Sciatic nerve (tissue), 2 donors: ENCODE measurements at places on chromosomes 16 and 17.

DNA sequence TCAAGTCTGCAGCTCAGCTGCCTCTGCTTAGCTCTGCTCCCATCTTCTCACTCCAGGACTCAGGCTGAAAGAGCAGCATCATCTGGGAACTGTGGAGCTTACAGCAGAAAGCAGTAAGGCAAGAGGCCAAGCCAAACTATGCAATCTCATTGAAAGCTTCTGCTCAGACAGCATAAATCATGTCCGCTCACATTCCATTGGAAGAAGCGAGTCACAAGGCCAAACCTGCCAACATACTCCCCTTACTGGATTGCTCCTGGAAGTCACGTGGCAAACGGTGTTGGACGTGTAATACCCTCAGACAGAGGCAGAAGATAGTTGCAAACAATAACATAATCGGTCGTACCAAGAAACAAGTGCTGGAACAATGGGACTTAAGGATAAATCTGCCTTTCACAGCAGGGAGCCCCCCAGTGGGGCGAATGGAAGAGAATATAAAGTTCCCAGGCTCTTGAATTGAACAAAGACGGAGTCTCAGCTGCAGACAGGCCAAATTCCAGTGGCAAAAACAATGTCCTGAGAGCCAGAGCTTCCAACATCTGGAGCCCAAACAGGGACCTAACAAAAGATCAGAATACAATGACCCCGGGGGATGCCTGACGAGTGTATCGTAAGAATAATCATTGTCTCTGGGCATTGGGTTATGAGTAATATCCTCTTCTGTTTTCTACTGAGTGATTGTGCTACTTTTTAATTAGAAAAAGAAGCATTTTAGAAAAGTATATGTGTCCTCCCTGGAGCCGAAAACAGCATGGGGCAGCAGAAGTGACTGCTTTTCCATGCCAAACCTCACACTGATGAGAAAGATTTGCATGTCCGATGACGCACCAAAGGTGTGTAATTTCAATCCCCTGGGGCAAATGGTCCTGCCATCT is 68.4 kb downstream of the CMC2 start:
- no peak for DNase-seq

GRCh38 chr17:850851-851763 is 69.0 kb downstream of the MRM3 start:
- DNase-seq: no peak

GRCh38 chr17:47966079-47966519 is 4.8 kb upstream of the CDK5RAP3 start:
- DNase-seq: no peak

DNA sequence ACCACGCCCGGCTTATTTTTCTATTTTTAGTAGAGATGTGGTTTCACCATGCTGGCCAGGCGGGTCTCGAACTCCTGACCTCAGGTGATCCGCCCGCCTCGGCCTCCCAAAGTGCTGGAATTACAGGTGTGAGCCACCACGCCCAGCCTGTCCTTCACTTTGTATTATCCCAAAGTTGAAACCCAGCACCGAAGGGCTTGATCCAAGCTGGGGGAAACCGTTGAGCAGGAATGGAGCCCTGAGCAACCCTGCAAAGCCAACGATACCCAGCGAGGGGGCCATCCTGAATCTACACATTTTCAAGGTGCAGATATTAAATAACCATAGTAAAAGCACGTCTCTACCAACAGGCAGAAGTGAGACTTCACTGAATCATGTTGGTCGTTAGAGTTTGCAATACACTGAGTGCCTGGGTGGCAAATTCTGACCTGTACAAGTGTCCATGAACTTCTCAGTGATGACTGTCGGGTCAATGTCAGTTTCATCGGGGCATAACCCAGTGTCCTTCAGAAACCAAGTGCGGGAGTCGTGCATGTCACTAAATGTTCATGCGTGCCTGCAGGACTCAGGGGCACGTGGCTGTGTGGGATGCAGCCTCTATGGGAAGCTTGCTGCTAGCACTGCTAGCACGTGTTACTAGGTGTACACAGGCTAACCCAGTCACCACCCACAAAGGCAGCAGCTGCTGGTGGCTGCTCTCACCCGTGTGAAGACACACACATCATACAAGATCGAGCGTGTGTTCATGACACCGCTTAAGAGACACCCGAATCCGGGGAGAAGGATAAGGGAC is 10.5 kb upstream of the RBFOX3 start:
- DNase-seq: peak; percentile 33

DNA sequence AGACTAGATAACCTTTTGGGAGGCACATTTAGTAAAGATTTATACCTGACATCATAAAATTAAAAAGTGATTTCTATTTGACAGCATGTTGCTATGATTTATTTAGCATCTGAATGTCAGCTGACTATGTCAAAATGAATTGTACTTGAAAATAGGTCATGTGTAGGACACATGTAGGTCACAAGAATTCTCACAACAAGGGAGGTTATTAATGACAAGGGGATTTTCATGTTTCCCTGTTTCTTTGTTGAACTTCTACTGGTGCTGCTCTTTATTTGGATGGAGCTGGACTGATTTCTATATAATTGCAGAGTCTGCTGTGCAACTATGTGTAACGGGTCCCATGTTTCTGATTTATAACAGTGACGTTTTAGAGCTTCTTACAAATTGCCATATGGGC is 144.4 kb downstream of the CNTNAP4 start:
- no peak for DNase-seq

DNA sequence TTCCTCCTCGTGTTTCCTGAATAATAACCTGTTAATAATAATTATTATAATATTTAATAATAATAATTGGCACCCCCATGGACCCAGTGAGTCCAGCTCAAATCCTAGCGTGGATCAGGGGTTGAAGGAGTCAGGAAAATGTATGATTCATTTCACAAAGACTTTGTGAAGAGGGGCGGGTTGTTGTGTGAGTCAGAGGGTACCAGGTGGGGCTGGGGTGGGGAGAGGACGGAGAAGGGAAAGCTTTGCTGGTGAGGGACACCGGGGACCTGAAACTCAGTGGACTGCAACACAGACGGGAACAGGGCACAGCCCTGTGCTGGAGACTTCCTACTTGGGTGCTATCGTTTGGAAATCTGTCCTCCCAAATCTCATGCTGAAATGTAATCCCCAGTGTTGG is 3.1 kb upstream of the ADORA2B start:
- no peak for DNase-seq

GRCh38 chr17:43713494-43714162 is 45.0 kb downstream of the SOST start:
- DNase-seq: no peak

DNA sequence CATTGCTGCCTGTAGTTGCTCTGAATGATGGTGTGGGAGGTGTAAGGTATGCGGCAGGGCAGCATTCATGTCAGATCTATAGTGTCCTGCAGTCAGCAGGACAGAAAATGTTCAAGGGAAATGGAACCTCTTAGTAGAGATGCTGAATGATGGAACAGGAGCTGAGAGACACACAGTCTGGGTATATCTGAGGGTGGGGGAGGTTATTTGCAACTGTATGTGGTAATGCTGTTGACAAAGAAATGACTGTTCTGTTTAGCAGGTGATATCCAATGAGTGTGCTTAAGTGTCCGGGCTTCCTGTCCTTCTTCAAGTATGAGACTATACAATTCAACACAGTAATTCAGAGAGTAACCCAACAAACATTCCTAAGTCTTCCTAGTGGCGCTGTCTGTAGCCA is 46.6 kb downstream of the STH start:
- no peak for DNase-seq

- no peak for DNase-seq
Observed at GRCh38 chr16:49618955-49619354, 237.0 kb downstream of the ZNF423 start.

- peak; percentile 66 for DNase-seq
Observed at GRCh38 chr16:27238016-27238587, 30.5 kb downstream of the NSMCE1 start.

- DNase-seq: peak; percentile 41
Observed at GRCh38 chr16:84454611-84455010, 49.8 kb downstream of the MEAK7 start.

DNA sequence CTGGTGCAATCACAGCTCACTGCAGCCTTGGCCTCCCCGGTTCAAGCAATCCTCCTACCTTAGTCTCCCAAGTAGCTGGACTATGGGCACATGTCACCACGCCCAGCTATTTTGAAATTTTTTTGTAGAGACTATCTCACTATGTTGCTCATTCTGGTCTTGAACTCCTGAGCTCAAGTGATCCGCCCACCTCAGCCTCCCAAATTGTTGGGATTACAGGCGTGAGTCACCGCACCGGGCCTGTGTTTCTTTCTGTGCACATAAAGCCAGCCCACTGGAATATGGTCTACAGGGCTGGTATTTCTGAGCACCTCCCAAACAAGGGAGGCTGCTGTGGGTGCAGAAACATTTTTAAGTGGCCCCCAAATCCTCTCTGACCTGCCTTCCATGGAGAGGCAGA is 8.4 kb downstream of the TMEM95 start:
- DNase-seq: no peak

- no peak for DNase-seq
Observed at GRCh38 chr17:9007052-9007714, 14.1 kb upstream of the NTN1 start.

GRCh38 chr17:61251939-61252865 is 147.4 kb upstream of the TBX2 start:
- DNase-seq: peak; percentile 94

DNA sequence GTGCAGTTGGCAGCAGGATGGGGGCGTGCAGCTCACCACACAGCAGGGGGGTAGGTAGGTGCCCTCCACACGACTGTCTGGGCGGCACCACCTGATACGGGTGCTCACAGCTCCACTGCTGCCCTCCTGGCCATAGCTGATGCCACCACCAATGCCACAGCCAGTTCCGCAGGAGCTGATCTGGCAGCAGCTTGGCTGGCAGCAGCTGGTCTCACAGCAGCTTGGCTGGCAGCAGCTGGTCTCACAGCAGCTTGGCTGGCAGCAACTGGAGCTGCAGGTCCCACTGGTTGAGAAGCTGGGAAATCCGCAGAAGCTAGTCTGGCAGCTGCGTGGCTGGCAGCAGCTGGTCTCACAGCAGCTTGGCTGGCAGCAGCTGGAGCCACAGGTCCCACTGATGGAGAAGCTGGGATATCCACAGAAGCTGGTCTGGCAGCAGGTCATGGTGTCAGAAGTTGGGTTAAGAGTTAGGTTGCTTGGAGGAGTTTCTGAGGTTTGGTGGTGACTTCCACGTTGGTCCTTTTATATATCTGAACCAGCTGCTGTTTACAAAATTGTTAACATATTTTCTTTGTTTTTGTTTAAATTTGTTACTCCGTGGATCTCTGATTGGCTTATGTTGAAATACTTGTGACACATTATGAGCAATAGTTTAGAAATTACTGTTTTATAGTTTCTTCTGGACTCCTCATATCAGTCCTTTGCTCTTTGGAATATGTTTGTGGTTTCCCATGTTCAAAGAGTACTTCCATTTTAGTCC is at the start of gene KRTAP1-5:
KRTAP1-5 (minus strand) TSS at position 494 of the 757 bp plus-strand sequence; CDS start at position 441, 53 bp downstream.
- no peak for DNase-seq

GRCh38 chr17:51362811-51363585 is 102.7 kb downstream of the UTP18 start:
- DNase-seq: no peak

- peak; percentile 91 for DNase-seq
Observed at GRCh38 chr16:30896261-30896888, at the start of gene CTF1. CTF1 (plus strand) TSS chr16:30896614; CDS start chr16:30896644, 30 bp downstream.

DNA sequence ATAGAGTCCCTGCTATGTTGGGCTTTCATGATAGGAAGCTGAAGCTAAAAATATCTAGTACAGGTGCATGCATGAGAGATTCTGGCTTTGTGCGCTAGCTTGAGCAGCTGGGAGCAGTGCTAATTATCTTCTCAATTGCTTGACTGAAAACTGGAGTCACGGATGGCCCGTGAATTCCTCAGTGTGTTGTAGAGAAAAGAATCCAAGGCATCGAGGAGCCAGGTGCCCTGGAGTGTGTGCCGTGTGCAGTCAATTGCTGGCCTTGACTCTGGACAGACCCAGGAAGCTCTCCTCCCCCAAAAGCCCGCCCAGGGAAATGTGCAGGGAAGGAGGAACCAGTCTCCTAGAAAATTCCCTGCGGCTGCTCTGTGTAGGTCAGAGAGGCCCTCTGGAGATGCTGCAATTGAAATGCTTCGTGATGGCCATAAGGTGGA is 14.2 kb downstream of the LGALS3BP start:
- no peak for DNase-seq

DNA sequence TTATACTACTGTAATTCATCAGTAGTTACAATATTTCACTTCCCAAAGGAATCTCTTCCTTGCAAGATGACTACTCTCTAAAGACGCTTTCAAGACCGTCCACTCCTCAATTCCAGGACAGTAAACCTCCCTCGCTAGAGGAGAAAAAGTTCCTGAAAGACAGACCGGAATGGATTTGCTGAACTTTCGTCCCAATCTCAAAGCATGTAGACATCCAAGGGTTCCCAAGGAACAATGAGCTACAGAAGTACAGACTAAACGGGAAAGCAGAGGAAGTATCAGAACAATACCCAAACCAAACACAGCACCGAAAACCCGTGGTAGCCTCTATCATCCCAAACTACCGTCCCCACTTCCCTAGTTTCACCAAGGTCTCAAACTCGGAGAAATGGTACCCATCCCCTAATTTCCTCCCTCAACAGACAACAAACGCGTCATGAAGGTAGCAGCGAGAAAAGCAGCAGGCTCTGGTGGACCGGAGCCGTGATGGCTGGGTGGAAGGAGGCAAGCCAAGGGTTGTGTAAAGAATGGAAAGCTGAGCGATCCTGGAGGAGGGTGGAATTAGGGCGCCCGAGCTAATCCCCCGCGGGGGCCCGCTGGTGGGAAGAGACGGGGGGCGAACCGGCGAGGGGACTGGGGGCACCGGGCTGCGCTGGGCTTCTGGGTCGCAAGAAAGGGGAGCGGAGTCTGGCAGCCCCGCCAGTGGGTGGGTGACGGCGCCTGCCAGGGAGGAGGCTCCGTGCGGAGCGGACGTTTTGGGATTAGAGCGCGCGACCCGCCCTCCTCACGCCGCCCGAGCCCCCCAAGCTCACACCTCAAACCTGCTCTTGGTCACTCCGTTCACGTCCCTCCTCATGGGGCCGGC is 647 bp downstream of the FBXL20 start:
- no peak for DNase-seq

DNA sequence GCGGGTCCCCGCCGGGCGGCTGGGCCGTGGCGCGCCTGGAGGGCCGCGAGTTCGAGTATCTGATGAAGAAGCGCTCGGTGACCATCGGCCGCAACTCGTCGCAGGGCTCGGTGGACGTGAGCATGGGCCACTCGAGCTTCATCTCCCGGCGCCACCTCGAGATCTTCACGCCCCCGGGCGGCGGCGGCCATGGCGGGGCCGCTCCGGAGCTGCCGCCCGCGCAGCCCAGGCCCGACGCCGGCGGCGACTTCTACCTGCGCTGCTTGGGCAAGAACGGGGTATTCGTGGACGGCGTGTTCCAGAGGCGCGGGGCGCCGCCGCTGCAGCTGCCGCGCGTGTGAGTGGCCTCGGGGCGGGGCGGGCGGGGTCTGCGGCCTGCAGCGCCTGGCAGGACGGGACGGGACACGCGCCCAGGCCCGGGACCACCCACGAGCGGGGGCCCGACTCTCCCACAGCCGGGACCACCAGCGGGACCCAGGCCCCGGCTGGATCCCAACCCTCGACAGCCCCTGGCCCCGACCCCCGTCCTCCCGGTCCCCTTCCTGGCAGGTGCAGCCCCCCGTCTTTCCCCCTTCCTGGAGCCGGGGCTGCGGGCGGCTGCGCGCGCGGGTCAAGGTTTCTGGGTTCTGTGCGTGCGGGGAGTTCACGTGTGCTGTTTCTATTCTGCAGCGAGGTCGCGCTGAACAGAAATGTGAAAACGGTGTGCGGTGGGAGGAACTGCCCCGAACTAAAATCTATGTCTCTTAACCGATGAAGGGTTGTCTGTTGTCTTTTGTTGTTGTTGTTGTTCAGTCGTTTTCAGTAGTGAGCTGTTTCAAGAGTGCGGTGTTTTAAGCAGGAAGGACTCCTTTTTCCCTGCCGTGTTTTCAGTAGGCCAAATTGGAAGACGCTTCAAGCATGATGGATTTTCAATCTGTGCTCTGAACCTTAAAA is 705 bp downstream of the FOXK2 start:
- DNase-seq: peak; percentile 68
